ENCODE measurements at places on chromosomes 12 and 14.

- DNase-seq, result no peak
Observed at GRCh38 chr12:75977590-75977951, 54.0 kb downstream of the PHLDA1 start.

DNA sequence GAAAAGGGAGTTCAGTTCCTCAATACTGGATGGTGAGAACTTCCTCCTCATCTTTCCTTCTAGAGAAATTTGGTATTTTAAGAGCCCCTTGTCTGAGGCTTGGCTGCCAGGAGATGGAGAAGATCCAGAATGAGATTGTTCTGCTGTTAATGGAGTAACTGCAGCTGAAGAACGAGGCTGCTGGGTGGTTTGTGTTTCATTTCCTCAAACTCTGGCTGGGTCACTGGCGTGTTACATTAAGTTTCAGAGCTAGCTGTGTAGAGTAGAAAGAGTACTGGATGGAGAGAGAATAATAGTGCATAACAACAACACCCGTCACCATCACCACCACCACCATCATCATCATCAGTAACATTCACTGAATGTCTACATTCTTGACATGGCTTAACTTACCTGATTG is 325.0 kb upstream of the TBX3 start:
- no peak for DNase-seq

DNA sequence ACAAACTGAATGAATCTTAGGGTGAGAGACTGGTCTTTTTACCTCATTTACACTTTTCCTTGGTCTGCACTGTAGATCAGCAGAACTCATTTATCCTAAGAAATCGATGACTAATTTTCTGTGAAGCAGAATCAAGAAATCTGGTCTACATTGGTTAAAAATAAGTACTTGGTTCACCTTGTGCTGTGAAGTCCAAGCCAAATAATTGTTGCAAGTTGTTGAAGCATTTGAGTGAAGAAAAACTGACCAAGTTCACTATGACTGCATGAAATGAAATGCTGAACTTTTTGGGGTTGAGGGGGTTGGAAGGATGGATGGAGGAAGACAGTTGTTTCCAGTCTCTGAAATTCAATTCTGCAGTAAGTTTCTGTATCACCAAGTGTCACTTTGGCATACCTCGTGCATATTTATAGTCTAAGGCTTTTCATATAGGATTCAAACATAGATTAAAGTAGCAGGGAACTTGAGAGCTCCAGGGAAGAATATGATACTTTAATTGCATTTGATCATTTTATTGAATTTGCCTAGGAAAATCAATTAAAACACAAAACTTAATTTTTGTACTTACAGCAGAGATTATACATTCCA is 75.0 kb downstream of the FAR2 start:
- no peak for DNase-seq

- no peak for DNase-seq
Observed at GRCh38 chr12:80101126-80101525, 1.8 kb downstream of the OTOGL start.

DNA sequence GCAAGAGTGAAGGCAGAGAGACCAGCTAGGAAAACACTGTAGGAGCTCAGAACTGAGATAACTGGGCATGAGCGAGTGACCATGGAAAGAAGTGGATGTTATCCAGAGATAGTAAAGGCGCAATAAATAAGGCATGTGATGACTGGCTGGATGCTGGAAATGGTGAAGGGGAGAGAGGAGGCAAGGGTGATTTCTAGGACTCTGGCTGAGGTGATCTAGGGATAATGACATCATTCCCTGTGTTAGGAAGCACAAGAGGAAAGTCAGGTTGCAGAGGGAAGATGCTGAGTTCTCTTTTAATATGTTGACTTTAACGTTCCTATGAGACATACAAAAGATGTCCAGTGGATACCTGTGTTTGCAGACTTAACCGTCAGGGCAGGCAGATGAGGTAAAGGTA is 78.7 kb downstream of the C12orf56 start:
- DNase-seq, result no peak

GRCh38 chr14:33406766-33407165 is 468.1 kb downstream of the NPAS3 start:
- no peak for DNase-seq

DNA sequence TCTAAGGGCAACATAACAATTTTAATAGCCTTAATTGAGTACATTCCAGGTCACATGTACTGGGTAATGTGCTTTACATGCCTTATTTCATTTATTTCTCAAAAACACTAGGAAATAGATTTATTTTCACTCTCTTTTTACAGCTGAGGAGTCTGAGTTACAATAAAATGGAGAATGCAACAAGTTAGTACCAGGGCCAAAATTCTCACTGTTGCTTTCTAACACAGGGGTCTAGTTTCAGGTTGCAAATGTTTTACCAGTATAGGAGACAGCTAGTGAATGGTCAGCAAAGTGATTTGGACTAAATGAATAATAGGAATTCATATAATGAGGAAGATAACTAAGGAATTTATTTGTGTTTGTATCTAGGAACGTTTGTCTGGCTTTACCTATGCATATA is 137.3 kb downstream of the RASSF9 start:
- DNase-seq, result no peak

- DNase-seq, result no peak
Observed at GRCh38 chr14:104316121-104316722, 177.8 kb downstream of the KIF26A start.

DNA sequence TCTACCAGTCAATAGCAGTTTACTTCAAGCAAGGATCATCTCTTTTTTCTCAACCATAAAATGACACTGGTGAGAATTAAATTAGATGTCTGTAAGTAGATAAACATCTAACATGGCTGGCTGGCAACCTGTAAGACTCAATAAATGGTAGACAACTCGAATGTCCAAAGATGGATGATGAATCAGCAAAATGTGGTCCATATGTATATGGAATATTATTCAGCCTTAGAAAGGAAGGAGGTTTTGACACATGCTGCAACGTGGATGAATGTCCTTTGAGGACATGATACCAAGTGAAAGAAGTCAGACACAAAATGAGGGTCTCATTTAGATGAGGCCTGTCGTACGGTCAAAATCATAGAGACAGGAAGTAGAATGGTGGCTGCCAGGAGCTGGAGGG is 46.2 kb downstream of the SPRING1 start:
- DNase-seq, result no peak

DNA sequence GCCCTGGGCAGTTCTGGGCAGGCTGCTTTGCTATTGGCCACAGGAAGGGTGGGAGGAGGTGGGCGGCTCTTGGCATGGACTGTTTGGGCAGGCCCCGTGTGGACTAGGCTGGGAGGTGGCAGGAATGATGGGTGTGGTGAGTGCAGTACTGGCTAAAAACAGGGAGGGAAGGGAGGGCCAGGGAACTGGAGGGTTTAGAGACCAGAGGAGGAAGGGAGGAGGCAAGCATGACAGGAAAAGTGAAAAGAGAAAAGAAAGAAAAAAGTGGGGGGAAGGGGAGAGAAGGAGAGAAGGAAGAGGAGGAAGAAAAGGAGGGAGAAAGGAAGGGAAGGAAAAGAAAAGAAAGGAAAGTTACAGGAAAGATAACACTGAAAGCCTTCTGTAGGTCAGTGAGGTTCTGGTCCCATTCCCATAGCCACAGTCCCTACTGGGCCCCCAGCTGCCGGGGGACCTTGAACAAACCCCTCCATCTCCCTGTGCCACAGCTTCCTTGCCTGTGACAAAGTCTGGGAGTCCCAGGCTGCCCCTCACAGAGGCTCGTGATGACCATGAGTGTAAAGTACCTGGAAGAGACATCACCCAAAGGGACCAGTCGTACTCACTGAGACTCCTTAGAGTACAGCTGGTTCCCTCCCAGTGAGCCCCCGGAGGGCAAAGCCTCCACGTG is 1.1 kb upstream of the C14orf132 start:
- DNase-seq, result no peak

DNA sequence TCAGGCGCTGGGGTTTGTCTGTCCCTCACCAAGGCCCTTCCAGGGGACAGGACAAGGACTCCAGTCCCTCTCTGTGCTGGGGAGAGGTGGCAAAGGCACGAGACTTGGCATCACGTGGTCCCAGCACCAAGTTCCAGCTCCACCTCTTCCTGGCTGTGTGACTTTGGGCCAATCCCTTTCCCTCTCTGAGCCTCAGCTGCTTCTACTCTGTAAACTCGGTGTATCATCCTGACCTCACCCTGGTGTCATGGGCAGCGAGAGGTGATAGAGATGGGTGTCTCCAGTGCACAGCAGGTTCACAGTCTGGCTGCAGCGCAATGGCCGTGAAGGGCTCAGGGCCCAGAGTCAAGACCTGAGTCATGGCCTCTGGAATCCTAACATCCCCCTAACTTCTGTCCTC is 54.0 kb downstream of the MVK start:
- DNase-seq, result no peak

GRCh38 chr14:103395244-103395643 is 10.0 kb downstream of the MARK3 start:
- no peak for DNase-seq

GRCh38 chr12:49612210-49612609 is 6.8 kb upstream of the FAM186B start:
- no peak for DNase-seq

DNA sequence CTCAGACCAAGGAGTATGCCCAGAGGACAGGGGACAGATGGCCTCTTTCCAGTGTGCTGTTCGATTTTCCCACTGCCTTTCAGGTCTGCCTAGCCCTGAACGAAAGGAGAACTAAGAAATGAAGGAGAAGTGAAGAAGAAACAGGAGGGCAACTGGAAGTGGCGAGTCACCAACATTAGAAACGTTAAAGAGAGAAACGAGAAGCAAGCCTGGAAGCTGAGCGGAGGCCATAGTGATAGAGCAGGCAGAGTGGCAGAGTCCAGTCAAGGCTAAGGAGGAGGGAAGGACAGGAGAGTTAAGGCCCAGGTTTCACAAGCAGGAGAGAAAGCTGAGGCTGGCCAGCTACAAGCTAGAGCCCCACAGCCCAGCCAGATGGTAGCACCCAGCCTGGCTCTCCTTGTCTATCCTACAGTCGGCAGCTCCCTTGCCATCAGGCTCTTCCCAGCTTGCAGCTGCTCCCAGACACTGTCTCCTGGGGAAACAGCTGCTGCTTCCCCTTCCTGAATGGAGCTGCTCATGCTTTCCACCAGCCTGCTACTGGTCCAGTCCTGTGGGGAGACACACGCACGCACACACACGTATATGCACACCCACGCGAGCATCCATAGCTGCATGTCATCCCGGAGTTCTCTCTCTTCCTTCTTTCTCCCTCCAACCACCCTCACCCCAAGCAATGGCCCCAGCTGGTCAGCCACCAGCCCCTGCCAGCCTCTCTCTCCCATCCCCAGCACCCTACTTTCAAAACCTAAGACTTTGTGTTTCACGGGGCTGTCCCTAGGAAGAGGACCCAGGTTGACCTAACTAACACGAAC is 139.7 kb upstream of the CCND2 start:
- DNase-seq, result no peak

DNA sequence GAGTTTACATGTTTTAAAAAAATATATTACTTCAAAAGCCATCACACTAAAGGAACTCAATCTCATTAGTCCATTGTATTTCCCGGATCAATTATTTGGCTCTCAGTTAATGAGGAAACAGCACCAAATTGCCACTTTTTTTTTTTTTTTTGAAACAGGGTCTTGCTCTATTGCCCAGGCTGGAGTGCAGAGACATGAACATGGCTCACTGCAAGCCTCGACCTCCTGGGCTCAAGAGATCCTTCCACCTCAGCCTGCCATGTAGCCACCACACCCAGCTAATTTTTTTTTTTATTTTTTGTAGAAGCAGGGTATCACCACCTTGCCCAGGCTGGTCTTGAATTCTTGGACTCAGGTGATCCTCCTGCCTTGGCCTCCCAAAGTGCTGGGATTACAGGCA is 77.4 kb downstream of the CLIP1 start:
- no peak for DNase-seq

- DNase-seq, result no peak
Observed at GRCh38 chr12:113582521-113583218, 111.0 kb upstream of the LHX5 start.

DNA sequence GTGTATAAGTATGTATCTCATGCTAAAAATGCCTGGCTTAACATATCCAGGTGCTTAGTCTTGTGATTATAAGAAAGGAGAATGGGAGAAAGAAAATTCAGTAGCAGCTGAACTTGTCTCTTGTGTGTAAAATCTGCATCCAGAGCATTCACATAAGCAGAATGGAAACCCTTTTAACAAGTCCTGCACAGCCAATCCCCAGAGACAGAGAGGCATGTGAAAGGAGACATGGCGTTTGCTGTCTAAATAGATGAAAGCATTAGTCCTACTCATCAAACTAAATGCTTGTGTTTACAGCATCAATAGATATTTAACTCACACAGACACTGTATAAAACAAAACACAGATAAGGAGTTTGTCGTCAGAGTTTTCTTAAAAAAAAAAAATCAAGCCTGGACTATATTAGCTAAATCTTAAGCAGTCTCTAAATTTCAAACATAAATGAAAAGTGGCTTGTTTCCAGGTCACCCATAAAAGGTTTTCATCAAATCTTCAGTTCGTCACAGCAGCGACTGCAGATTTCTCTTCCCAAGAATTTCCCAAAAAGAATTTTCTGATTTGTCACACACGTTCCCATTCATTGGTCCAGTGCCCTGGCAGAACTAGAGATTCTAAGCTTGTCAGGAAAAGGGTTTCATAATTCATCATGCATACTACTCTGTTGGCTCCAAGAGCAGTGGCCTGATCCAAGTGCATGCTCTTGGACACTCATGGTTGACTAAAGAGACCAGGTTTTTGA is 249.2 kb downstream of the BTG1 start:
- no peak for DNase-seq

DNA sequence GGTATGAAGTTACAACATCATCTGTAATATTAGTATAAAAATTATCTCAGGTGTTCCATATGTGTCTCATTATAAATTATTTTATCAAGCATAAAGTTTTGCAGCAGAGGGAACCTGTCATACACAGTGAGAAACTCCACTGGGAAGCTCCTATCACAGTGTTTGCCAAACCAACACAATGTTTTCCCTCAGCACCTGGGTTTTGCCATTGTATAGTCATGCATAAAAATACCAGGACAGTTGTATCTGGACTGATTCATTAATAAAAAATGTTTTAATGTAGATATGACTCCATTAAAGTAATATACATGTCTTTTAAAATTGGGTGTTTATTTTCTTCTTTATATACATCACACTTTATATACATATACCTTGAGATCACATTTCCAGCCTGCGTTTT is 56.6 kb downstream of the METTL25 start:
- no peak for DNase-seq

- DNase-seq, result no peak
Observed at GRCh38 chr12:131340616-131341210, 370.2 kb upstream of the SFSWAP start.

- no peak for DNase-seq
Observed at GRCh38 chr12:124618291-124618902, 51.0 kb upstream of the NCOR2 start.

GRCh38 chr12:20444595-20445170 is 76.3 kb downstream of the PDE3A start:
- no peak for DNase-seq

Data from stimulated activated CD4-positive, alpha-beta T cell treated with anti-CD3 and anti-CD28 coated beads, TNF-alpha, amount 100 ng/mL, for 1 hour (primary cell).